CD4-positive, alpha-beta T cell treated with Interleukin-4 for 4 hours (primary cell): ENCODE measurements at places on chromosomes 12 and 14.

DNA sequence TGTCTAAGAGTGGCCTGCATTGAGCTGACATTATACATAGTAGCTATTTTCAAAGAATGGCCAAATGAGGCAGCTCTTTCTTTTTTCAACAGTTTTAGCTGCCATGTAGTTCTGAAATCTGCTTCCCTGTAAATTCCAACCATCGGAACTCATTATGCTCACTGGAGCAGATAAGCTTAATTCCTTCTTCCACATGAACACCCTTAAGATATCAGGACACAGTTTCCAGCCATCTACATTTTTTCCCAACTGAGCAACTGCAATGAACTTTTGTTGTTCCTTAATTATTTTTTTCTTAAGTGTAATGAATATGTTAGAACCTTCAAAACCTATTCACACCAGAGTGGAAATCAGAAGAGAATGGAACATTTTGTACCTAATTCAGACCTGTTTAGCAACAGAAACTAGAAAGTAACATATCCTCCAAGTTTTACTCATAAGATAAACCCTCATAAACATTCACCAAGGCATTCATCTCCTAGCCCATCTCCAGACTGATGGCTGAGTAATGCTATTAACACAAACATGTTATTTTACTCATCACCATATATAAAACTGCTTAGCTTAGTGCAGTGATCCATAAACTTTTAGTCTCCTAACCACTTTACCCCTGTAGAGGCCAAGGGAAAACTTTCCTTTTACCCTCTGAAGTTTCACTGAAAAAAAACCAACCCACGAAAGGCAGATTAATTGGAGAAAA lies 296.1 kb upstream of the SYT1 start:
- no peak for DNase-seq

GRCh38 chr12:89231686-89232085 lies 120.6 kb downstream of the DUSP6 start:
- no peak for DNase-seq

- no peak for DNase-seq
Observed at GRCh38 chr14:99818503-99819036, 25.4 kb downstream of the EML1 start.

- no peak for DNase-seq
Observed at GRCh38 chr12:96073346-96074330, 38.3 kb upstream of the LTA4H start.

DNA sequence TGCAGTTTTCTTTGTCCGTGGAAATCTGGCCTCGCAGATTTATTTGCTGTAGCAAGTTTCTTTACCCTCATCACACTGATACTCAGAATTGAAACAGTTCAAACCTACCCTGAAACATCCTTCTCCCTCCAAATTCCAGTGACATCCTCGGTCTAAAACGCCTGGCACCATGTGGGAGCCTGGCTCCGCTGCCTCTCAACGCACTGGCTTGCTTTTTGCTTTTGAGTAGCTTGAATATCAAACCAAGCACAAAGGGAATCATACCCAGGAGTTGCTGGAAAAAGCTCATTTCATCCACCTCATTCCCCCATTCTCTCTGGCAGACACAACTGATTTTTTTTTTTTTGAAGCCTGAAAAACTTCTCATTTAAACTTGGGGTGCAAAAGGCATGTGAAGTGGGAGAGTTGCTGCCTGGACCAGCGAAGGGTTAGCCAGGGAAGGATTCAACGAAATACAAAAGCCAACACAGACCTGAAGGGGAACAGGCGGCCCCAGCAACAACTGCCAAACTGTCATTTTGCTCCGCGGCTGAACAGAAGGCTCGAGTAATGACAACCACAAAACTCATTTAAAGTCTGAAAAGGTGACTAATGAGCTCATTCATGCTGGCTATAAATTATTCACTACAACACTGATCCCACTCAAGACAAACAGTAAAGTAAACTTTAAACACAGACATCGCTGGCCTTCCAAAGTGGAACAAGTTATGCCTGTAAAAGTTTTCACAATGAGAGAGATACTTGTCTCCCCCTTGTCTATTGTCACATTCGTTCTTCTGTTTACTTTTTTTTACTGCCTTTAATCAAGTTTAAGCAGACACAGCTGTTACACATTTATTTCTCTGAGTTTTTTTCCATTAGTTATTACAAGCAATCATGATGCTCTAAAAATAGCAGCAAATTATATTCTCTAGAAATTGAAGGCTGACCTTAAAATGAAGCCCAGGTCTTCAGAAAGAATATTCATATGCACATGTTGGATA lies 12.5 kb upstream of the FOXN3 start:
- DNase-seq = peak; percentile 38

DNA sequence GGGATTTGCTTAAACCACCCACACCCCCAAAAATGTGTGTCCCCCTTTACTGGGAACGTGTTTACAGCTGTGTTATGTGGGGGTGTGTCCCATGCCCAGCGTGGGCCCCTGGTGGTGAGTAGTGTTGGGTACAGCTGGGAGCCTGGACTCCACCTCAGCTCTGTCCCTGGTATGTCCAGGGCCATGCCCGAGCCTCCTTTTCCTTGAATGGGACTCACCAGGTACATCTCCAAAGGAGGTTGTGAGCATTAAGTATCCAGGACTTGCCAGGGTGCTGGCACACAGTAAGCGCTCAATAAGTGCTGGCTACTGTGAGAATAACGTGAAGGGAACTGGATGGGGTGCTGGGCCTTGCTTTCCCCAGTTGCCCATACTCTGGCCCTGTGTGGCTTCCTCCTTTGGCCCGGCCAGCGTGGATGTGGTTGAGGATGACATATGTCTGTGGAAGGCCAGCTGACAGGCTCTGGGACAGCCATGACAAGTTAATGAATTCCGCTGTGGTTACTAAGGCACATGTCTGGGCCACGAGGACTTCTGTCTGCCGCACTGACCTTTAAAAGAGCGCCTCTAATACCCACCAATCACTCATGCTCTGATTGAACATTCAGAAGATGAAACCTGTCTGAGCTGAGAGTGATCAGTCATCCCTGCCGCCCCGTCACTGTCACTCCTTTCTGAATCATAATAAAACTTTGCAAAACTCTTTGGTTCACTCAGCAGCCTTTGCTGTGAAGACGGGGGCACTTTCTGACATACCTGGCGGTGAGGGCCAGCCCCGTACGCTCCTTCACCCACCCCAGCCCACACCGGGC lies 74.7 kb downstream of the DIO3 start:
- DNase-seq = no peak

GRCh38 chr12:123767613-123768012 lies 5.5 kb downstream of the DNAH10 start:
- no peak for DNase-seq

- no peak for DNase-seq
Observed at GRCh38 chr12:54459355-54459754, 14.0 kb downstream of the GTSF1 start.

GRCh38 chr12:131721548-131721947 lies 10.7 kb downstream of the SFSWAP start:
- DNase-seq = no peak

- no peak for DNase-seq
Observed at GRCh38 chr14:33932576-33933345, 18.1 kb downstream of the EGLN3 start.

DNA sequence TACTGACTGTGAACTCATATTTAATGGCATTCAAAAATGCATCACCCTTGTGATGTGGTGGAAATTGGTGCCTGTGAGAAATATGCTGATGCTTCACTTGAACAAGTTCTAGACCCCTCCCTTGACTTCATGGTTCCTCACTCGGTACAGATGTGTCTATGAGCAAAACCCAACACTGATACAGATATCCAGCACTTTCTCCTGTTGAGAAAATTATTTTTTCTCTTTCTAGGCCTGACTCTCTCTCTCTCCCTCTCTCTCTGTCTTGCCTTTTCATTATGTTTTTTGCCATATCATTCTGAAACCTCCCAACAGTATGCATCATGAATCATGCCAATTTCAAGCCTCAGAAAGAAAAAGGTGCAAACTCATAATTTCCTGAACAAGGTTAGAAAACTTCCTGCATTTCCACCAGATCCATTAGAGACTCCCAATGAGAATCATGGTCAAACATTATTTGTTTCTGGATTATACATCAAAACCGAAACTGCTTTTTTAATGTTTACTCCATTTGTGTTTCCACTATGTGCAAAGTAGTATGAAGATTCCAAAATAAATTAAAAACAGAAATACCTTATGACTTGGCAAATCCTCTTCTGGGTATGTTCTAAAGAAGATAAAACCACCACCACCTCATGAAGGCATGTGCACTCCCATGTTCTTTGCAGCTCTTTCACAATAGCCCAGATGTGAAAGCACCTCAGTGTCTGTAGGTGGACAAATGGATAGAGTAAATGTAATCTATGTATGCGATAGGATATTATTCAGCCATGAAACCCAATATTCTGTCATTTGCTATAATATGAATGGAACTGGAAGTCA lies 543.6 kb downstream of the TMEM121 start:
- DNase-seq = no peak
